ENCODE measurements at places on chromosomes 7 and 10. TPM values are rescaled to one million over a fixed set of nuclear protein-coding genes. Genes with fewer than 3 reads are reported as not detected.

DNA sequence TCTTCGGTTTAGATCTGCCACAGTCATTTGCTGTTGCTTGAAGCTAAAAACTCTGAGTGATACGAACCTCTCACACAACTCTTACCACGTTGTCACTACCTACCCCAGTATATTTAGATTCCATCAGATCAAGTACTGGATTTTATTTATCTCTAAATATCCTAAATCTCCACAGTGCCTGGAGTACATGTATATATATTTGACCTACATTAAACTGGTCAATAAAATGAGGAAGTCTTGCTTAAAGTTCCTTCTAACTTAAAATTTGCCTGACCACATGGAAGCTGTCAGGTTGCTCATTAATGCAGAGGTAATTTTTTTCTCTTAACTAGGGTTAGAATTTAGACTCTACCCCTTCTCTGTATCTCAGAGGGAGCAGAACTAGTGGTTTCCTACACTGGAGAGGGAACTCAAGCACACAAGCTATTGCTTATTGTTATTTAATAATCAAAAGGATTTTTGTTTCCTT lies 3.1 kb upstream of the MACC1 start:
- no peak for DNase-seq

DNA sequence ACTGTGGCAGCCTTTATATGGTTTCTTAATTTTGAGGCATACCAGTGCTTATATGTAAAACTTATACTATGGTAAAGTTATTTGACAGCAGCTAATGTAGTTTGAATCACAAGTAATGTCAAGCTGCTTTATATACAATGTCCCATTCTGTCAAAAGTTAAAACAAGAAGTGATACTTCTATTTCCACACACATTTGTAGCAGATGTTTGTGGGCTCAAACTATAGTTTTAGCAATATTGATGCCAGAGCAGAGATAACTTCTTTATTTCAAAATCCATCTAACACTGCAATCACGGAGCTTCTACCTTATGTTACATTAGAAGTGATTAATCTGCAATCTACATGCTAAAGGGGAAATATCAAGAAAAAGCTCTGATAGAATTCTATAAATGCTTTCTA lies 149.6 kb downstream of the ADK start:
- no peak for DNase-seq

- no peak for DNase-seq
These were observed 409.1 kb upstream of the ETV1 start for GRCh38 chr7:14398526-14398925.

Gene COL17A1
- total RNA-seq, result 0.90 TPM
